MV-4-11 (cell line): ENCODE measurements at places on chromosomes 4 and X.

- DNase-seq = no peak
Observed at GRCh38 chr4:8110071-8110986, 48.3 kb downstream of the ABLIM2 start.

GRCh38 chrX:70480660-70481018, 36.0 kb downstream of the DLG3 start:
- DNase-seq = no peak

DNA sequence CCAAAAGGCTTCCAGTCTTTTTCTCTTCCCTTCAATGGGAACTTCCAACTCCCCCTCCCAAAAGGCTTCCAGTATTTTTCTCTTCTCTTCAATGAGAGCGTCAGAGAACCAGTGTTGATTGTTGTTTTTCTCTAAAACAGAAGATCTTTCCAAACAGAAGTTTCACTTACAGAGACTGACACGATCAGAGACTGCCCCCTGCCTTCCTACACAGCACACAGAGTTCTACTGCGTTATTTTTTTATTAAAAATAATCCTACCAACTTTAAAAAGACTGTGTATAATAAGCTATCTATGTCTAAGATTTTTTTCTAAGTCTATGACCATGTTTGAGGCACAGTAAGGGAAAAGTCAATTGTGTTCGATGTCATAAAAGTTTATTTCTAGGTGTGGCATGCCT, 3.5 kb upstream of the HTR2C start:
- DNase-seq = no peak

DNA sequence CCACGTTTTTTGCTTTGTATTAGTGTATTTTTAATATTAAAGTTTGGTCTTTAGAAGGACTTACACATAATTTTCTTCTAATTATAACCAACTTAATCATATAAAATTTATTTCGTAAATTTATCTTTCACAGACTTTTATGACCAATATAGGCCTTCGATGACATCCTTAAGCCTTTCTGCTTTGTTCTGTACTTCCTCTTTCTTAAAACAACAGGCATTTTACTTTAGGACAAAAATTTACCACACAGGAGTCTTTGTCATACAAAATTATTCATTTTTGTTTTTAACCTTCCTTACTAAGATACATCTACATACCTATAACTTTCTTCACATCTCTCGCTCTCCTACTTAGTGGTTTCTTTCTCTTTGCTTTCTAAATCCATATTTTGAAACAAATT, 56.3 kb downstream of the RGS12 start:
- DNase-seq = peak; percentile 30

- peak; percentile 9 for DNase-seq
Observed at GRCh38 chr4:88623097-88623496, 30.8 kb downstream of the HERC3 start.

- DNase-seq = no peak
Observed at GRCh38 chrX:131045726-131046125, 12.4 kb upstream of the ARHGAP36 start.

DNA sequence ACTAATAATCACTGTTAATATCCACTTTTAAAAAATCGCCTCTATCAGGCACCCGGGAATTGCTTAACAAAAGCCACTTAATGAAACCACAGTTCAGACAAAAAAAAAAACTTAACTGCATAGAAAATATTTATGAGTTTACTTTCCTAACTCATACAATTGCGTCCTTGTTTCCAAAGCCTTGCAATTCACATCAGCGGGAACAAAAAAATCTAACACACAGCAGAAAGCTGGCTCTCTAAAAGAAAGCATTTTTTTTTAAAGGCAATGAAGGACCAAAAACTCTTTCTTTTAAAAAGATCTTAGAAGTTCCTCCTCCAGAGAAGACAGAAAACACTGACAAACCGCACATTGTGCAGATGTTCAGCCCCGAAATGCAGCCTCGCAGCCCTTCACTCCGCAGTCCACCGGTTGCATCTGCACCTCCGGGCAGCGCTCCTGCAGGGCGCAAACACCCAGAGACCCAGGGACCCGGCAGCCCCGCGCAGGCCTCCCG, 812 bp downstream of the FAT1 start:
- no peak for DNase-seq
